ENCODE measurements at places on chromosomes 4 and X.

- DNase-seq, result no peak
These were observed 149.1 kb upstream of the CXXC4 start for GRCh38 chr4:104643805-104644204.

DNA sequence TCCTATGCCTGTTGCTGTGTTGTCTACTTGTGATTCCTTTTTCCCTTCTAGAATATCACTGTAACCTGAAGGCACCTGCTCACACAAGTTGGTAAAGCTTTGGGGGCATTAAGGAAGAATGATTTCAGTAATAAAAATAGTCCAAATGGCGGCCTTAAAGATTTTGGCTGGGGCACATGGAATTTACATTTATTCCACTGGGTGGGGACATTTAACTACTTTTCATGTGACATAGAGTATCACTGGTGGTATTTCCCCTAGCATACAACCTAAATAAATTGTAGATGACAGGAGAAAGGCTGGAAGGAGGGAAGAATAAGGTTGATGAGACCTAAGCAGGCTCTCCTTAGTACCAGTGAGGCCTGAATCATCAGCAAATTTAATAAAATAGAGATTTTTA lies 121.8 kb upstream of the EDA2R start:
- DNase-seq, result no peak

GRCh38 chr4:112509243-112510141 lies 6.5 kb downstream of the NEUROG2 start:
- DNase-seq, result peak; percentile 68

DNA sequence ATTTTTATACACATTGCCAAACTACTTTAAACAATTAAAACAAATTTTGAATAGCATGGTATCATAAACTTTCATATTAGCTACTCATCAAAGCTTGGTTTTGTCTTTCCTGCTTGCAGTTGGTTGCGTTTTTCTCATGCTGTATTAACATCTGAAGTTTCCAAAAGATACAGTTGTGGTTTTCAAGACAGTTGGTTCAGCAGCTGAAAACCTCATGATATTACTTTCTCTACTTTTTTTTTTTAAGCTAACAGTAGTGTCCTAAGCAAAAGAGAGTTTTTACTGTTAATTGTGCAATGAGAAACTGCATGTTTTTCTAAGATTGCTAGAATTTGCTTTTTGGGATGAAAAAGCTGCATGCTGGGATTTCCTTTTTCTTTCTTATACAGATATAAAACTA lies 15.2 kb downstream of the RUFY3 start:
- DNase-seq, result peak; percentile 64
